Activated effector memory CD4-positive, alpha-beta T cell treated with anti-CD3 and anti-CD28 coated beads, Interleukin-2, amount 50 U/mL, for 16 hours (primary cell): ENCODE measurements at places on chromosomes 1 and 21.
A peak's percentile ranks its signal among the peaks of the same experiment; 100 is the strongest.

DNA sequence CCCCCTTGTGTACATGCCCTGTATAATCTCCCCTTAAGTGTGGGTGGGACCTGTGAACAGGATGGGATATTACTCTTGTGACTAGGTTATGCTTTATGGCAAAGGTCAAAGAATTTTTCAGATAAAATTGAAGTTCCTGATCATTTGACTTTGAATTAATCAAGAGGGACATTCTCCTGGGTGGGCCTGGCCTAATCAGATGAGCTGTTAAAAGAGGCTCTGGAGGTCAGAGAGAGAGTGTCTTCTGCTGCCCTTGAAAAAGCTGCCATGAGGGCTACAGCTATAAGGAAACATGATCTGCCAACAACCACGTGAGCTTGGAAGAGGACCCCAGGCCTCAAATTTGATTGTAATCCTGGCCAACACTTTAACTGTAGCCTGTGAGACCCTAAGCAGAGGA, 125.6 kb upstream of the CSF3R start:
- no peak for DNase-seq

GRCh38 chr1:26705788-26706311, 10.0 kb downstream of the ARID1A start:
- DNase-seq = no peak

DNA sequence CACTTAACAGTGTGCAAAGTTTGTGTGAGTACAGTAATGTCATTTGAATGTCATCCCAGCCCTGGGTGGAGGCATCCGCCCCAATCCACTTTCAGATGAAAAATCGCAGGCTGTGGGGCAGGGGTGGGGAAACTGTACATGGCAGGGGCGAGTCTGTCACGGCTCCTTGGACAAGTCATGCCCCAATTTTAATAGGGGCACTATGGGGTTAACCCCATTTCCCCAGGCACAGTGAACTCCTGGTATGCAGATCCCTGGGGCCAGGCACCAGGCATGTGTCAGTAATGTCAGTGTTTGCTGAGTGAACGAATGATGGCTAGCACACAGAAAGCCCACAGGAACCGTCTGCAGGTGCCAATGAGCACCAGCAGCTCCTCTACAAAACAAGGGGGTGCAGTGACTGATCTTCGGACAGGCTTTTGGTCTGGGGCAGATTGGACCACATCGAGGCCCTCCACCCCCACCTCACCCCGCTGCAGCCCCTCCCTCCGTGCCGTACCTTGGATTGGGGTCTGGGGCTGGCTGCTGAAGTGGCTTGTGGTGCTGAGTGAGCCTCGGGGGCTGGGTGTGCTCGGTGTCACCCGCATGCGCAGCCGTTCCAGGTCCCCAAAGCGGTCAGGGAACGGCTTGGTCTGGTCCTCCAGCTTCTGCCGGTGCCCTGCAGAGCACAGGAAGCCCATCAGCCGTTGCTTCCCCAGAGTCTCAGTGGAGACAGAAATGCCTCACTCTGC, 23.2 kb downstream of the RUNX3 start:
- peak; percentile 57 for DNase-seq

- no peak for DNase-seq
These were observed 10.3 kb downstream of the PRRX1 start for GRCh38 chr1:170674239-170674638.

DNA sequence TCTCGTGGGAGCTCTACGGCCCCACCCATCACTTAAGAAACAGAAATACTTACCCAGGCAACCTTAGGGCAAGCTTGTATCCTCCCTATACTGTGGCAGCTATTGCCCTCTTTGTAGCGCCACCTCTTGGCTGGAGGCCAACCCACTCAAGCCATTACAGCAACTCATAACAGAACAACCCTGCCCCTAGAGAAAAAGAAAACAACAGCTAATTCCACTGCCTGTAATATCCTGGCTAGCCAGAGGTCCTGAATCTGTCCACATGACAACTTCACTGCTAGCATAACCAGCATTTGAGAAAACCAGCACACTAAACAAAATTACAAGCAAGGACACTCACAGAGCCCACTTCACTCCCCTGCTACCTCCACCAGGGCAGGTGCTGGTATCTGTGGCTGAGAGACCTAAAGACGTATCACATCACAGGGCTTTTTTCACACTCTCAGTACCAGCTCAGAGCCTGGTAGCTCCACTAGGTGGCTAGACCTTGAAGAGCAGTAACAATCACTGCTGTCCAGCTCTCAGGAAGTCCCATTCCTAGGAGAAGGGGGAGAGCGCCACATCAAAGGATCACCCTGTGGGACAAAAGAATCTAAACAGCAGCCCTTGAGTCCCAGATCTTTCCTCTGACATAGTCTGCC, 14.5 kb upstream of the MX1 start:
- no peak for DNase-seq

DNA sequence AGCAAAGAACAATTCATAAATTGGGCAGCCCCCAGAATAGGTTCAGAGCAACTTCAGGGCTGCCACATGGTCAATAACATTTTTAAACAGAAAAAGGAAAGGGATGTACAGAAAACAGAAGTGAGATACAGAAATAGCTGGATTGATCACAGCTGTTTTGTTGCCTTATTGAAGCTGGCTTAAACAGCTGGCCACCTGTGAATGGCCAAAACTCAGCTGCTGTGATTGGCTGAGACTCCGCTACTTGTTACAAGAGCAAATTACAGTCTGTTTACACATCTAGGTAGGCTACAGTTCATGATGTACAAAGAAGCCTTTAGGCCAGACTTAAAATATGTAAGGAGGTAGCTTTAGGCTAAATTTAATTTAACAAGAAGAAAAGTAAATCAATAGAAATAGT, 11.6 kb upstream of the IFNAR1 start:
- DNase-seq = no peak

GRCh38 chr1:63917571-63918417, 144.0 kb downstream of the ROR1 start:
- no peak for DNase-seq
